Stimulated activated CD4-positive, alpha-beta T cell treated with anti-CD3 and anti-CD28 coated beads, Interleukin-4, amount 100 ng/mL, for 4 hours (primary cell): ENCODE measurements at places on chromosomes 4 and X.

DNA sequence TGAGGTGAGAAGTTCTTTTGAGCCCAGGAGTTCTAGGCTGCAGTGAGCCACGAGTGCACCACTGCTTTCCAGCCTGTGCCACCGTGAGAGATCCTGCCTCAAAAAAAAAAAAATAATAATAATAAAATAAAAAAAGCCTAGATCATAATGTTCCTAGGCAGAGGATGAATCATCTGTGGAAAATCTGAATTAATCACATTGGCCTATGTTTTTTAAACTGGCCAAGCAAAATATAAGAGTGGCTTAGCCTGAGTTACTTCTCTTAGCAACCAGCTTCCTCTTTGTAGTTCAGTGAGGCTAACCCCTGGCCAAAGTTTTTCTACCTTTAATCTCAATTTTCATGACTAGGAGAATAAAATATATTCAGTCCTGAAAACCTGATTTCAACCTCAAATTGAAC, 614.6 kb downstream of the PPP4R3C start:
- no peak for DNase-seq

DNA sequence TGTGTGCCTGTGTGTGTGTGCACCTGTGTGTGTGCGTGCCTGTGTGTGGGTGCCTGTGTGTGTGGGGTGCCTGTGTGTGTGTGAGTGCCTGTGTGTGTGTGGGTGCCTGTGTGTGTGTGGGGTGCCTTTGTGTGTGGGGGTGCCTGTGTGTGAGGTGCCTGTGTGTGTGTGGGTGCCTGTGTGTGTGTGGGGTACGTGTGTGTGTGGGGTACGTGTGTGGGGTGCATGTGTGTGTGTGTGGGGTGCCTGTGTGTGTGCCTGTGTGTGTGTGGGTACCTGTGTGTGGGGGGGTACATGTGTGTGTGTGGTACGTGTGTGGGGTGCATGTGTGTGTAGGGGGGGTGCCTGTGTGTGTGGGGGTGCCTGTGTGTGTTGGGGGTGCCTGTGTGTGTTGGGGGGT, 73.4 kb upstream of the HGFAC start:
- no peak for DNase-seq

DNA sequence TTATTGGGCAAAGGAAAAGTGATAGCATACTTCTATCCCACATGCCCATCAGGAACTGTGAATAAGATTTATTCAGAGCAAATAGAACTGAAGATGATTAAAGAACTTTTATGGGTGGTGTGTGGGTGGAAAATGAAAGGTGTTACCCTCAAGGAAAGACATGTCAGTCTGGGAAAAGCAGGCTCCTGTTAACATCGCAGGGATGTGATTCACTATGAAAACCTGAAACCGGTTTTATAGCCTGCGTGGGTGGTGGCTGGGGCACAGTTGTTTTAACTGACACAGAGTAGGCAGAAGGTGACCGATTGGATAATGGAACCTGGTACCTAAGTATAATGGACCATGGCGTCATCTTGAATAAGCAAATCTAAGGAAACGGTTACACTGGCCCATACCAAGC, 61.3 kb upstream of the CASK start:
- no peak for DNase-seq

DNA sequence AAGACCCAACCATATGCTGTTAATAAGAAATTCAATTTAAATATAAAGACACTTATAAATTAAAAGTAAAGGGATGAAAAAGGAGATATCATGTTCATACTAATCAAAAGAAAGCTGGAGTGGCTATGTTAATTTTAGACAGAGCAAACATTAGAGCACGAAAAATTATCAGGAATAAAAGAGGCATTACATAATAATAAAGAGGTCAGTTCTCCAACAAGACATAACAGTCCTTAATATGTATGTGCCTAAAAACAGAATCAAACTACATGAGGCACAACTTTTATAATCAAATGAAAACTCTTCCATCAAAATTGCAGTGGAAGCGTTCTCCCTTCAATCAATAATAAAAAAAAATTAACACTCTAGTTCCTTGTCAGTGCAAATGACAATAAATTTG, 62.6 kb downstream of the ARHGEF6 start:
- DNase-seq, result no peak

- no peak for DNase-seq
Observed at GRCh38 chrX:43504394-43504793, 151.7 kb upstream of the MAOA start.

GRCh38 chrX:127390316-127390715, 570.8 kb downstream of the PRR32 start:
- no peak for DNase-seq

DNA sequence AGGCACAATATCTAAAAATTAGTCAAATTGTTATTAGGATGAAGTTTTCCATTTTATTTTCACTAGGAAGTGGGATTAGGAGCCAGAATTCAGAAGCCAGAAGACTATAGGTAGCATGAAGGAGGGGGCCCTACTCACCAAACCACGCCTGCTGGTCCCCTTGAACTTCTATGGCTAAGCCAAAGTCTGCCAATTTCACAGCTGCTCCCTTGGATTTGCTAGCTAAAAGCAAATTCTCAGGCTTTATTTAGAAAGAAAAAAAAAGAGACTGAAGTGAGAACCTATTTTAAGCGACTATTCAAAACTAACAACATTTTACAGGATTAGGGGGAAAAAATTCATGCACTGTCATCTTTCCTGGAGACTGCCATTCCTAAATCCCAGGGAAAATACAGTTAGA, 224.3 kb downstream of the CAMK2D start:
- DNase-seq, result no peak
